Activated CD4-positive, alpha-beta T cell treated with anti-CD3 and anti-CD28 coated beads for 36 hours (primary cell): ENCODE measurements at places on chromosomes 6 and 20.

DNA sequence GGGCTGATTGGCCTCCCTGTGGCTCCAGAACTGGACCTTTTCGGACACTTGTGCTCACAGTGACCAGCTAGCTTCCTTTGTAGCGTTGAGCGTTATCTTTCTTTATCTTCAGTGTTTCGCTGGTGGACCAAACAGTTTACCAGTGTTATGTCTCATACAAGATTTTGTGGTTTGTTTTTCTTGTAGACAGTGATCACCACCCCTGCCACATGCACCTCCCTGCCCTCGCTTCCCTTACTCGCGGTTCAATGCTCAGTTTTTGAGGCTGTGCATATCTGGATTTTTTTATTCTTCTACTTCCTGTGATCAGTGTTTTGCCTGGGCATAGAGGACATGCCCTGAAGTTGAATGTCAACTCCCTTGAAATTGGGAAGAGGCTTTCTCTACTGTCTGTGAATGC is 16.4 kb downstream of the MYT1 start:
- DNase-seq = no peak

DNA sequence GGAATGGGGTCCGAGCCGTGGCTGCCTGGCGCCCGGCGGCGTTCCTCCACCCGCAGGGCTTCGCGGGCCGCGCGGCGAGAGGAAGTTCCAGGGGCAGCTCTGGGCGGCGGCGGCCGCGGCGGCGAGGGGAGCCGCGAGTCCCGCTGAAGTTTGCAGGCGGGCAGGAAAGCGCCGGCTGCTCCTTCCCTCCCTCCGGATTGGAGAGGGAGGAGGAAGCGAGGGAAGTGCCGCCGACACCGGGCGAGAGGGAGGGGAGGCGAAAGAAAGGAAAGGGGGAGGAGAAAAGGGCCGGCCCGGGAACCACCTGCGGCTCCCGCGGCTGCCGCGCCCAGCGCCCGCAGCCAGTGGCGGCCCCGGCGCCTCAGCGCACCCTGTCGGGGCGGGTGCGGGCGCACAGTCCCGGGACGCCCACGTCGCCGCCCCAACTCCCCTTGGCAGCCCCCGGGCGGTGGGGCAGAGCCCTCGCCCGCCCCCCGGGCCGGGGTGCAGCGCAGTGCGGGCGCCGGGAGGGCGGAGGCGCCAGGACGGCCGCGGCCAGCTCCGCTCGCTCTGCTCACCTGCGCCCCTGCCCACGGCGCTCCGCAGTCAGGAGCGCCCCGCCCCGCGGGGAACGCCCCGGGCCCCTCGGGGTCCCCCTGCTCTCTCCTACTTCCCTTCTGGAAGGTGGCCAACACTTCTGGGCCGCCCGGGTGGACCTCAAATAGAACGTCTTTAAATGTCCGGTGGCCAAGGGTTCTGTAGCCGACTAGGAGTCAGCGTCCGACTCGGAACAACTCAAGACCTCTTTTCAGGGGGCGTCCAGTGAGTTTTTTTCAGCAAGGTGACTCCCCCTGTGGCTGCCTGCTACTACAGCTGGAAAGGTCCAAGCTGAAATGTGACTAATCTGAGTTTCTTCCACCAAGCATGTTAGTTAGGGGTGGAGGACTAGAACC is 80.3 kb upstream of the CCDC28A start:
- peak; percentile 48 for DNase-seq

GRCh38 chr6:40962241-40962640 is 76.8 kb downstream of the UNC5CL start:
- DNase-seq = peak; percentile 52

DNA sequence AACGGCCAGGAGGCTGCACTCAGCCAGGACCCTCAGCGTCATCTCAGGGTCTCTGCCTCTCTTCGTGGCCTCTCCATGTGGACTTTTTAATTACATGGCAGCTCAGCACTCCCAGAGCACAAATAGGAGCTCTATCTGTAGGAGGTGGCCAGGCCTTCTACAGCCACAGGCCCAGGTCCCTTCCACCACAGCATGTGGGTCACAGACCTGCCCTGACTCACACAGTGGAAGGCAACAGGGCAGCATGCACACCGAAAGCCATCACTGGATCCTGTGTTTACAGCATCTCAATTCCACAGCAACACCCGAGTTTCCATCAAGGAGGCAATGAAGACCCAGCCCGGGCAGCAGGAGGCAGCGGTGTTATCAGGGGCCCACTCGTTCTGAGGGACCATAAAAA is 65.8 kb upstream of the CD93 start:
- no peak for DNase-seq

DNA sequence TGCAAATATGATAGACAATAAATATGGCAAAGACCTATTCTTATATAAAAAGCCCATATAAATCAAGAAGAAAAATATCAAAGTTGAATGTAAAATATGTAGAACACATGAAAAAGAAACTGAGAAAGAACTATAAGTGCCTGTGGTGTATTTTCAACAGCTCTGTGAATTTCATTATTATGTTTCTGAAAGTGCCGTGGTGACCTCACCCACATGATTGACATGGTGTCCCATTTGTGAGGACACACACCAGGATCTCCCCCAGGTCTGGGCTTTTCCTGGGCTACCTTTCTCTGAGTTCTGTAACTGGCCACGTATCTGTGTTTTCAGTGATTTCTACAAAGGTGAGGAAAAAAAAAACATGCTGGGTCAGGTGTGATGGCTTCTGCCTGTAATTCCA is 86.7 kb downstream of the BMP6 start:
- DNase-seq = no peak

DNA sequence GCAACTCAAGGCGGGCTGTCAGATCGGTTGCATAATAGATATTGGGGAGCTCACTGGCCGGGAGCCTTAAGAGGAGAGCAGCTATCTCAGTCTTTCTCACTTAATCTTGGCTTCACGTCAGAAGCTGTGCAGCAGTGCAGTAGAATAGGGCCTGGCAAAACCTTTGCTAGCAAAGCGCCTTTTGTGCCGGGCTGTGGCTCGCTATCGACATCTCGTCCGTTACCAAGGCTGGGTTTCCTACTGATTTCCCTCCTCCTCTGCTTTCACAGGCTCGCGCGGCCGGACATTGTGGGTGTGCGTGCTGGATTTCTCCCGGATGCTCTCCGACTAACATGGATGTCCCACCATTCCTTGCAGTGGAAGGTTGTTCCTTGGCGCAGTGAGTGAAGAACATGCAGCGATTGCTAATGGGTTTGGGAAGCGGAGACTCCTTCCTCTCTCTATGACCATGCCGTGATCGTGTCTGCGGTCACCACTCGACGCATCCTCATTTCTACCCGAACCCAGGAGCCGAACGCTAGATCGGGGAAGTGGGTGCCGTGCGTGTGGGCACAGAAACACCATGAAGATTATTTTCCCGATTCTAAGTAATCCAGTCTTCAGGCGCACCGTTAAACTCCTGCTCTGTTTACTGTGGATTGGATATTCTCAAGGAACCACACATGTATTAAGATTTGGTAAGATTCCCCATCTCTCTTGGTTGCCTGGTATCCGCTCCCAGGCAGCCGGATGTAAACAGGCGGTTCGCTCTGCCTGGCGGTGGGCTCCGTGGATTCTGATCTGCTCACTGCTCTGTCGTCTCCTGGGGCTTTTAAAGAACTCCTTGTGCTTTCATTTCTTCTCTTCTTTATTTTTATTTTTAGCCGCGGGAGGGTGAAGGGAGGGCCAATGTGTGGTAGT is 5.5 kb downstream of the GRIK2 start:
- DNase-seq = no peak

DNA sequence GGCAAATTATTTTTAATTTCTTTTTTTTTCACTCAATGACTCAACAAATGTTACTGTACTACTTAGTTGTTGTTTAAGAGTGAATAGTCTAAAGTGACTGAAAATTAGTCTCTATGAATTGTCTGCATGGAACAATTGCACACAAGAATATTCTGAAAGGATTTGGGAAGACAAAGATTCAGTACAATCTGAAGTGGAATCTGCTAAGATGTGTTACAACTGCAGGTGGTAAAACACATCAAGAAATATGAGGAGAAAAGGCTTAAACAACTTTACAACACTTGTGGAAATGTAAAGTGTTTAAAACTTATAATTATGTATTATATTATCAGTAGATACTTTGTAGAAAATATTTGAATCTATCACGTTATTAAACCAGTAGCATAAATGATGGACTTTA is 193.4 kb downstream of the WDR27 start:
- DNase-seq = no peak

DNA sequence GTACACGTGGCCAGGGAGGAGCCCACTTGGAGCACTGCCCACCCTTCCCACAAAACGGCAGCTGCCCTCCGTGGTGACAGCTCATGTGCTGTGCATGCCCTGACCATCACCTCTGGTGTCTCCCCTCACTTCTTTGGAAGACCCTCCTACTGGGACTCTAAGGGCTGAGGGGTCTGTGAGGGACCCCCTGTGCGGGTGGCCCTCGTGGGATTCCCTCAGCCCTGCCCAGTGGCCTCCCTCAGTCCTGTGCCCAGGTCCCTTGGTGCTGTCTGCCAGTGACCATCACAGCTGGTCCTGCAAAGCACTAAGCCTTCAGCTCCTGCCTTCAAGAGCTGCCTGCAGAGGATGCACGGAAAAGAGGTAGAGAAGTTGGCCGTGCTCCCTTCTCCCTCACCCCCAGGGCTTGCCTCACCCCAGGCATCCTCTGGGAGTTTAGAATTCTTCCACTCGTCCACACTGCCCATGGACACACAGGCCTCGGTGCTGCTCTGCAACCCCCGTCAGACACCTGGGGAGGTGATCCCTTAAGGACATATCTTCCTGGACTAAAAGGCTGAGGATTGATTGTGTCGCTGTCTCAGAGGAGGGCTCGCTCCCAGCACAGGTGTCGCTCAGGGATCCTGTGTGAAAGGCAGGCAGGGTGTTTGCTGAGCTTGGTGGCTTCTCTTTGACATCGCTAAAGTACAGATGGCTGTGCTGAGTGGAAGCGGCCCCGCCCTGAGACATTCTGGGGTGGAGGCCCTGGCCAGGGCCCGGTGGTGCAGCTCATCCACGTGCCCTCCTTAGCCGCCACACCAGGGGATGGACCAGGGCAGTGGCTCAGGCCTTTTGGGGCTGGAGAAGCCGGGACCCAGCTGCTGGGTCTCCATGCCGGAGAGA is 119.5 kb upstream of the FRMD1 start:
- no peak for DNase-seq

DNA sequence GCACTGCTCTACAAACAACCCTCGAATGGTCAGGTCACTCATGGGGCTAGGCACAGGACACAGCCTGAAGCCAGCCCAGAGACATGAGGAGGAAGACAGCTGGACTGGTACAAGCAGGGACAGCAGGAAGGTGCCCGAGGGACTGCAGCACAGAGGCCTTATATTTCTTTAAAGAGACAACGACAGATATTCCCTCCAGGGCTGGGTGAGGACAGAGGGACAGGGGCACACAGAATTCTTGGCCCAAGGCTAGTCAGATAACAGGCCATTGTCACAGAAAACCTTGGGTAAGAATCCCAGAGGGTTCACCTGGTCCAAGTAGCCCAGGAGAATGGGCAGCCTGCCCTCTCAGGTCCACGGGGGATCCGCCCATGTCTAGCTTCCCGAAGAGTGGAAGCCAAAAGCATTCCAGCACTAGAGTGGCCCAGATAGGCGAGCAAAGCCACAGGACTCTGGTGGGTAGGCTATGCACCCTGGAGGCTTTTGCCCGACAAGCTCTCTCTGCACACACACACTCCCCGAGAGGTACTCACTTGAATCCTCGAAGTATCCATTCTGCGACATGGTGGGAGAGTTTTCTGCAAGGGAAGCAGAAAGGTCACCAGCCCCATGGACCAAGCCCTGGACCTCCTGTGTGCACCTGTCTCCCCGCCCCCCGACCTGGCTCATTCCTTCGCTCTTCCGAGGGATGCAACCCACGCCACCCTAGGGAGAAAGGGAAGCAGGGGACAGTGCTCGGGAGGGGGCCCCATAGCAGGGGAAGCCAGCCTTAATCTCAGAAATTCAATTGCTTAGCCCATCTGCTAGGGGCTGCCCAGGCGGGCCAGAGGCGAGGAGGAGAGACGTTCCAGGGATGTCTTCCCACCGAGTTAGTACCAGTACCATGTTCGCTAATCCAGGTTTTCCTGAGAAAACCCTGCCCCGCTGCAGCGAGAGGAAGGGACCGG is 1.7 kb downstream of the SLC4A11 start:
- DNase-seq = no peak

- DNase-seq = no peak
Observed at GRCh38 chr6:102986086-102986485, 1592.6 kb downstream of the GRIK2 start.

DNA sequence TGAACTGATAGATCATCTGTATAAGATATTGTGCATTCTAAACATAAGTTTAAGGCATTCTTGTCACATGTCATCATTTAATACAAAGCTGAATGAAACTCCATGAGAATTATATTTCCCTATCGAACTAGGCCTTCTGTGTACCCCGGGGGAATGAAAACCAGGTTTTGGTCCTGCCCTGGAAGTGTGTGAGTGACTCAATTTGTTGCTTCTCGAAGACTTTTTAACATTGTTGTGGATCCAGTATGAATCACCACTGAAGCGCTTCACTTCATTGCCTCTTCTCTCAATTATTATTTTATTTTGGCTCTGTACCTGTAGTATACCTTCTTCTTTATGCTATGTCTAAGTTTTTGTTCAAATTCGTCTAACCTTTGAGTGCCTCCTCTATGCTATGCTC is 150.8 kb downstream of the GRIK2 start:
- DNase-seq = no peak

DNA sequence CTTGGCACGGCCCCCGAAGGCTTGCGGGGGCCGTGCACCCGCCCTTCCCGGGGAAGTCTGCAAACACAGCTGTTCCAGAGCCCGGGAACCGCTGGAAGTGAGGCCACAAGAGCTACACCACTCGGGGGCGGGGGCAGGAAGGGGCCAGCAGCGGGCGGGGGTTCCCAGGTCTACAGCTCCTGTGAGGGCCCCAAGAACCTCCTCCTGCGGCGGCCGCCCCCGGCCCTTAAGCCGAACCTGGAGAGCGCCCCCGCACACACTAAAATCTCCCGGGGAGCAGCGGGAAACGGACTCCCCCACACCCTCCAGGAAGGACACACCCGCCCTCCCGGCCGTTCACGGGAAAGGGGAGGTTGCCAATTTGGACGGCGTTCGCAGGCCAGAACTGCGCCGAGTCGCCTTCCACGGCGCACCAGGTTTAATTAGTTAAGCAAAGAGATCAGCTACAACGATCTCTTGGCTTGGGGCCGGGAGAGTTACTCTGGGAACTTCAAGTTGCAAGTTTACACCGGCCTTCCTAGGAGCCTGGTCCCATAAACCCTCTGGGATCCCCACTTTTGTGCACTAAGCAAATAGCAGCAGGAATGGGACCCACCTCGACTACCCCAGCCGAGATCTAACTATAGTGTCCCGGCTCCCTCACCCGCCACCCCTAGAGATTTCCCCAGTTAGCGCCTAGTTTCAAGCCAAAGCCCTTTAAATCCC is 1.7 kb downstream of the JAG1 start:
- peak; percentile 46 for DNase-seq

DNA sequence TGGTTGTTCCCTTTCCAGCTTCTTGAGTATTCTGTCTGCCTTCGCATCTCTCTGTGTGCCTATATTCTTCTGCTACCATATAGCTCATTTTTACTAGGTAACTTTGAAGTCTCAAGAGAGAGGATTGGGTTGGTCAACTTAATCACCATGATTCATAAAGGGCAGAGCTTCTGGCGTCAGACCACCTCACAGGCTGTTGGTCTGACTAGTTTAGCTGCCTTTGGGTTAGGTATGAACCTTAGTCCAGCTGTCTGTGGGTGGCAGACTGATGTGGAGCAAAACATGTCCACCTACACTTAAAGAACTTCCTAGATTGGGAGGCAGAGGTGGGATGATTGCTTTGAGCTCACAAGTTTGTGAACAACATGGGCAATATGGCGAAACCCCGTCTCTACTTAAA is 192.2 kb upstream of the SGK1 start:
- DNase-seq = no peak
